Esophagus squamous epithelium (tissue), 5 donors: ENCODE measurements at places on chromosomes 2 and 18. TPM values are rescaled to one million over a fixed set of nuclear protein-coding genes. Genes with fewer than 3 reads are reported as not detected.

SFT2D3 gene
- 5.8 TPM for total RNA-seq

- H3K27ac ChIP-seq: no peak overlapping the region
- peaks cover 16% of the 10 kb centered on the region for H3K4me1 ChIP-seq
These were observed 59.9 kb downstream of the SH3RF3 start for GRCh38 chr2:109188898-109189297.

GRCh38 chr2:217409949-217410680 lies 550.3 kb upstream of the TNP1 start:
- no peaks in the 10 kb centered on the region for H3K36me3 ChIP-seq
- H3K4me1 ChIP-seq: no peaks in the 10 kb centered on the region
- DNase-seq: no peak
- no peaks in the 10 kb centered on the region for H3K27me3 ChIP-seq
- H3K27ac ChIP-seq: no peak overlapping the region
- H3K4me3 ChIP-seq: no peak overlapping the region

ANKRD30BL gene
- total RNA-seq: not detected

DNA sequence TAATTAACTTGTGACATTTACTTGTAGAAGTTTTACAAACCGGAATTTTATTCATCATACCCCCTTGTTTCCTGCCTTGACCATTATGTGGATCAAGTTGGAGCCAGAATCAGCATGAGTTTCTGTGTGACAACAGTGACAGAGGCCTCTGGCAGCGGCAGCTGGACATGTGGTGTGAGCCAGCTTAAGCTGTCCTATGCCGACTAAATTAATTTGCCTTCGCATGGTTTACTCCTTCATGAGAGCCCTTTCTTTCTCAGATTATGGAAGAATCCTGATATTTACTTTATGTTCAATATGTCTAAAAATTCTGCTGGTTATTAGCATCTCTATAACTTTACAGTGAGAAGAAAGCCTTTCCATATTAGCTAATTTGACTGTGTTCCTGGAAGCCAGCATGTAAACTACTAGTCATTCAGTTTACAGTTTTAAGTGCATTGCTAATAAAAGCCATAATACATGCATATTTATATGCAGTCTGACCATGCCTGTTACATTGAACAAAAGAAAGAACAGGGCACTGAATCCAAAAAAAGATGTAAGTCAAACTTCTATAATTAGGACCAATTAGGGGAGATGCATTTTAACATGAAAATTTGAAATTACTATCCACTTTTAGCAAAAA lies 495.8 kb upstream of the ACVR2A start:
- H3K36me3 ChIP-seq: no peaks in the 10 kb centered on the region
- no peak for DNase-seq
- no peak overlapping the region for H3K4me3 ChIP-seq
- H3K27ac ChIP-seq: no peak overlapping the region
- H3K27me3 ChIP-seq: no peaks in the 10 kb centered on the region

DNA sequence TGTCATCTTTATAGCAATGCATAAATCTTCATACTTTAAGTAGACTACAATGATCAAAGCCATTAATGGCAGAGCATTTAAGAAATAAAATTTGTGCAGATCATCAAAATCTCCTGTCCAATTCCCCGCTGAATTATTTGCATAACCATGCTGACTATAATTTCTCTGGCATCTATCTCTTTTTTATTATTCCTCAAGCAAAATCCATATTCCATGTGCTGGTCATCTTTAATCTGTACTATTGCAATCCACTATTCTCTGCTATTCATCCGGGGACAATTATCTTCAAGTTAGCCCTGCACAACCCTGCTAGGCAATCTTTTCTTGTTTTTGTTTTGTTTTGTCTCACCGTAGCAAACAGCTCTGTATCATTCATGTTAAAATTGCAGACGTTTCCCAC lies 1469.6 kb upstream of the NXPH2 start:
- no peak overlapping the region for H3K27ac ChIP-seq
- no peak overlapping the region for H3K4me3 ChIP-seq
- no peak for DNase-seq
- H3K27me3 ChIP-seq: no peaks in the 10 kb centered on the region
- H3K36me3 ChIP-seq: no peaks in the 10 kb centered on the region

CPS1 gene
- total RNA-seq: 2.2 TPM

RUFY4 gene
- total RNA-seq: not detected

- no peaks in the 10 kb centered on the region for H3K4me1 ChIP-seq
- no peak overlapping the region for H3K4me3 ChIP-seq
- no peaks in the 10 kb centered on the region for H3K27me3 ChIP-seq
- no peaks in the 10 kb centered on the region for H3K36me3 ChIP-seq
These were observed 190.4 kb downstream of the MYO3B start for GRCh38 chr2:170368370-170368769.
